LoVo (cell line): ENCODE measurements at places on chromosomes 7 and 10.

- DNase-seq = no peak
These were observed 1017.0 kb upstream of the KCND2 start for GRCh38 chr7:119256001-119256400.

- no peak for DNase-seq
These were observed 99.9 kb downstream of the MPP7 start for GRCh38 chr10:28202941-28203352.

DNA sequence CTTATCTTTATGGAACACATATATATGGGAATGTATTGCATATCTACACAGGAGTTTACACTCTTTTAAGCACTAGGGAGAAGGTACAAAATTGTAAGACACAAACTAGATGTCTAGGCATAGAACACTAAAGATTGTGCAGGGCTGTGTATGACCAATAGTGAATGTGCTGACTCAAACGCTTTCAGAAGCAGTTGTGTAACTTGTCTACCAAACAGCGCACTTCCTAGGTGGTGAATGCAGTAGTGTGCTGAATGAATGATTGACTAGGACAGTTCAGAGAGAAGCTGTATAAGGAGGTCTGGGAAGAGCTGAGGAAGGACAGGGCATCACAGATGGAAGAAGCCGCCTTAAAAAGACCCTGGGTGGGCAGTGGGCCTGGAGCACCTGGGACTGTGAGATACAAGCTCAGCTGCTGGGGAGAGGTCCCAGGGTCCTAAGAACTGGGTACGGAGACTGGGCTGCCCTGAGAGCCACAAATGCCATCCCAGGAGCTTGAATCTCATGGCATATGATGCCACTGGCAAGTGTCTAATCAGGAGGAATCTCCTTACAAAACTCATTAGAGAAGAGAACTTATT lies 14.2 kb downstream of the CLRN3 start:
- DNase-seq = no peak

- no peak for DNase-seq
These were observed 40.0 kb downstream of the PRKAG2 start for GRCh38 chr7:151836927-151837205.

GRCh38 chr7:7978860-7979259 lies 10.3 kb downstream of the GLCCI1 start:
- no peak for DNase-seq

DNA sequence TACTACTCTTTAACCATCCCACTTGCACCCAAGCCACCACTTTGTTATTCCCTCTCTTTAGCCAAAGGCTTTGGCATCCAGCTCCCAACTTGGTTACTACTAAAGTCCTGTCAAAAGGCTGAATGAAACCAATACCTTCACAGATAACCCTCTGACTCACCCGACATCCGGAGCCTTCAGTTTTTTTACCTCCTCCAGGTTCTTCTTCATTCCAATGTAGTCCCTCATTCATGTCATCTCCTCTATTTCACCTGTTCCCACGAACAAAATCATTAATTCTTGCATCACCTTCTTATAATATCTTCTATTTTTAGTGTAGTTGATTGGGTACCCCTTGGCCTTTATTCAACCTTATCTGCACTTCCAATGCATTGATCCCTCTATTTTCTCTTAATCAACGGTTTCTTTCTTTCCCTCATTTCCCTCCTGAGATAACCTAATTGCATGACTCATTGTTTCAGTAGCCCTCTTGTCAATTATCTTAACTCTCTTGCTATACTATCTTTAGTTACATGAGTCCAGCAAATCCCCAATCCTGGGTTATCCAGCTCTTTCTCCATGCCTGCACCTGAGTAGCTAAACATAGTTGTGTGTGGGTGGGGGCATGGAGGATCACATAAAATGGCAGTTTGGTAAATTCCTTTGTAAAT lies 87.2 kb upstream of the COL1A2 start:
- no peak for DNase-seq

GRCh38 chr10:72066318-72067284 lies 21.8 kb downstream of the SPOCK2 start:
- no peak for DNase-seq

GRCh38 chr7:2528481-2529095 lies 9.0 kb downstream of the LFNG start:
- no peak for DNase-seq

GRCh38 chr7:20030915-20031362 lies 186.2 kb downstream of the MACC1 start:
- DNase-seq = no peak

- DNase-seq = no peak
These were observed 20.6 kb downstream of the BBIP1 start for GRCh38 chr10:110898391-110898790.
